ENCODE measurements at places on chromosomes 16 and 17.

DNA sequence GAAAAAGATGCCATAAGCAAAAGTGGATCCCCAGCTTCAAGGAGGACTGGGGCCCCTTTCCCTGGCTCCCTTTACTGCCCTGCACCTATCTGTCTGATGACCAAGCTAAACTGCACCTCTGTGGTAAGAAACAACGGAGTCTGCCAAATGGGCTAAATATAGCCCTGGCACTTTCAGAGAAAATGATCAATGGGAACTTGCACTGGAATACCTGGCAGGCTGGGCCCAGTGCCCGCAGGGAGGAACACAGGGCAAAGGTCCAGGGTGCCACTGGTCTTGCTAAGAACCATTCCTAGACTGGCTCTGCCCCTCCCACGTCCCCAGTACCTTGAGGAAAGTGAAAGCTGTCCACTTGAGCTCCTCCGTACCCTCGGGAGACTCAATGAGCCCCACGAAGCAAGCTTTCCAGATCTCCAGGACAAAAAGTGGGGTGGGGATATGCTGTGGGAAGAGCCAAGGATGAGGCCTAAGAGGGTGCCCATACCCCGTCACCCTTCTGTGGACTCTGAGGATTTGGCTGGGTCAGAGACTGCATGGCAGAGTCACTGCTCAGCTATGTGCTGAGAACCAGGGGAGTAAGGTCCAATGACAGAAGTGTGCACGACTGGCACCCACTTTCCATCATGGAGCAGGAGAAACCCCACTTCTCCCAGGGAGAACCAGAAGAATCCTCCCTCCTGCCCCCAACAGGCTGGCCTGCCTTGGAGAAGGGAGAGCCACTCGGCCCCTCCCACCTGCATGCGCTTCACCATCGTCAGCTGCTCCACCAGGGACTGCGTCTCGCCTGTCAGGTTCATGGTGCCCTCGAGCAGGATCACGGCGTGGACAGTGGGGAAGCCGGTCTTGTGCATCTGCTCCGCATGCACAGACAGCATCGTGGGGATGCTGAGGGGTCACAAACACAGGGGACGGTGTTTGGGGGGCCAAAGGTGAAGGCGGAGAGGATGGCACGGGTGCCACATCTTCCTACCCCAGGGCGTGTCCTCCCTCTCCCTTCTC lies 17.4 kb downstream of the CSF3 start:
- DNase-seq: no peak

- DNase-seq: no peak
Measured at GRCh38 chr16:71590584-71590983, 13.7 kb upstream of the TAT start.

DNA sequence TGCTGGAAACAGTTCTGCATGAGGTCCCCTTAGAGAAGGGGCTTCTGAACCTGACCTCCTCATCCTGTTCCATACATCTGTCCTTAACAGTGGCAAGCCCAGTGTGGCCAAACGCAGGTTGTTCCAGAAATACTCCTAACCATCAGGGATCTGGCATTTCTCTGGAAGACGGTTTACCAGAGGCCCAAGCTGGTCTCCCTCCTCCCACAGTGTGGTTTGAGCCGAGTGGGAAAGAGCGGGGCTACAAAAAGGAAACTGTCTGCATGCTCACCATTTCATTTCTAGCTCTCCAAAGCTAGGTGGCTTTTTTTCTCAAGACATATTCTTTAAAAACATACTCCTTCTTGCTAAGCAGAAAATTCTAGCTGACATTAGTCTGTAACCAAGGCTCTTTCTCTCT lies 6.0 kb downstream of the MXRA7 start:
- no peak for DNase-seq

GRCh38 chr16:15876503-15876902 lies 11.9 kb downstream of the CEP20 start:
- DNase-seq: no peak

GRCh38 chr17:81093619-81094508 lies 58.9 kb downstream of the BAIAP2 start:
- DNase-seq: no peak

- peak; percentile 81 for DNase-seq
Measured at GRCh38 chr16:85554114-85554888, 58.8 kb upstream of the GSE1 start.

GRCh38 chr16:49452578-49452977 lies 79.0 kb downstream of the C16orf78 start:
- DNase-seq: no peak

DNA sequence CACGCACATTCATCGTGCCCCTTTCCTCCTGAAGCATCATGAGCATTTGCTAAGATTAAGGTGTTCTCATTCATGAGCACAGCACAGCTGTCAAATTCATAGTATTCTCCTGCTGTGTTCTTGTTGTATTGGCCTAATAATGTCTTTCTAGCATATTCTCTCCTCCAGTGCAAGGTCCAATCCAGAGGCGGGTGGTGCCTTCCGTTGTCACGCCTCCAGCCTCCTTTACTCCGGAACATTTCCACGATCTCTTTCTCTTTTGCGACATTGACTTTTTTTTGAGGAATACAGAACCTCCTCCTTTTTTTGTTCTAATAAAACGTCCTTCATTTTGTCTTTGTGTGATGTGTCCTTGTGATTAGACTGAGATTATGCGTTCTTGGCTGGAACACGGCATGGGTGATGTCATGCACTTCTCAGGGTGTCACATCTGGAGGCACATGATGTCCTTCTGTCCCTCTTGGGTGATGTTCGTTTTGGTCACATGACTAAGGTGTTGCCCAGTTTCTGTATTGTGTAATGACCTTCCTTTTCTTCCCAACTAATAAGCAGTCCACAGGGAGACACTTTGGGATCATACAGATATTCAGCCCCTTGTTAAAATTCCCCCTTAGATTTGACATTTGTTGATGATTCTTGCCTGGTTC lies 66.3 kb downstream of the CLEC16A start:
- no peak for DNase-seq

DNA sequence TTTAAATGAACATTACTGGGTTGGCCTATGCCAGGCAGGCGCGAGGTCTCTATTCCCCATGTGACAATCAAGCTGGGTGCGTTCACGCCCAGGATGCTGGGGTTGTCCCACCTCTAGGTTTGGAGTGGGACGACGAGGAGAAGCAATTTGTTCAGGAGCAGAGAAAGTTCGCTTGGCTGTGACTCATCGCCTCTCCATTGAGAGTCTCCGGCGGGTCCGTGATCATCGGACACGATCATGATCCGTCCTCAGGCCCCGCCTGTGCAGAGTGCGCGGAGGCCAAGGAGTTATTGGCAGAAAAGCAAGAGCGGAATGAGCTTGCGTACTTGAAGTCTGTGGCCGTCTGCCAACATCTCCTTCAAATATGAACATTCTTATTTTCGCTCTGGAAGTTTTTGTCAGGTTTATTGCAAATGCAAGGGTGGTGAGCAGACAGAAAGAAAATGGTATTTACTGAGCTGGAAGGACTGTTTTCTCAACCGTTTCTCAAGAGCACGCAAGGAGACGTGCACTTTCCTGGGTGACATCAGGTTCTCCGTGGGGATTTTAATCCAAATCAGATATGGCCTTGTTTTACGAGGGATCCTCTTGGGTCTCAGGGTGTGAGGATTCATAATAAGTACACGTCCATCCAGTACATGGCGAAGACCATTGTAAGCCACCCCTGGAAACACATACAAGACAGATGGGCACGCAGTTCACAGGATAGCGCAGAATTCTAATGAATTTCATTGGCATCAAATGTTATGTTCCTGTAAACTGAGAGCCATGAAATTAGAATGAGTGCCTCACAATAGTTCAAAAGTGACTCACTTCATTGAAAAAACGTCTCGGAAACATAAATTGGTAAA lies 70.1 kb upstream of the CREBBP start:
- DNase-seq: peak; percentile 71
